ENCODE measurements at places on chromosomes 2 and 18.

DNA sequence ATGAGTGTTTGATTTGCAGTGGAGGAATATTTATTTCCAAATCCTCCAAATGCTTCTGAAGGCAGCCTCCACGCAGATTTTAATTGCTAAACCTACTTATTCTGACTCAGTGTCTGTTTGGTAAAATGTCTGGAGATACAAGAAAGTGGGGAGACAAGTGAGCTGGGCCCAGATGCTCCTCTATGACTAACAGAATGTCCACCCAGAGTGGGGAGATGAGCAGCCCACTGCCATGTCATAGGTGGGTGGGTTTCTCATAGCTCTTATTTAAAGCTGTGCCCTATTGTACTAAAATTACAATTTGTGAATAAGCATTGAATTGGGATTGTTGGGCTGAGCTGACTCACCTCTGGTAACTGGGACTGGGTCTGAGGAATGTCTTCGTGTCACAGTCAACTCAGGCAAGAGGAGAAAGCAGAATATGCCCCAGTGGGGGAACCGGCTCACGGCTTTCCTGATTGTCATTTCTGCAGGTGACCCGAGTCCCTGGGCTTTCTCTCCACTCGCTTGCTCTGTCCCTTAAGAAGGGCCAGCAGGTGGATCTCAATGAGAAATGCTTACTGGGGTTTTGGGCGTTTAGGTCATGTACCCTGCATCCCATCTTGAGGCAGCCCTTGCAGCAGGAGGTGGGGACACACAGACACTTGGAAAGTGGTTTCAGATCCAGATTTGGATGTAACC, 116.3 kb upstream of the SPRED2 start:
- peak; percentile 10 for DNase-seq

GRCh38 chr18:10351219-10351818, 103.1 kb upstream of the APCDD1 start:
- peak; percentile 57 for DNase-seq

DNA sequence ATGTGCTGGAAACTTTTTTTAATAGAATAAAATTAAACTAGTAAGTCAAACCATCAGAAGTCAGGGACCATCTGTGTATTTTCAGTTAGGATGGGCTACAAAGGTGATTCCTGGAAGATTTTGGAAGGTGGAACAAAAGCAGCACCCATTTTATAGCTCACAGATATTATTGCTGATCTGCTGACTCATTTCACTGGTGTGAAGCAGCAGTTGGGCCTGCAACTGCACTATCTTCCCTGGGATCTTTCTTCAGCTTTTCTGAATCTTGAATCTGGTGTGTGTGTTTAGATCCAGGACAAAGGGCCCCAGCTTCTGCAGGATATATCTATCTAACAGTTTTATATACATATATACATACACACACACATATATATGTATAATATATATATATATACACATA, 35.6 kb upstream of the BCL11A start:
- DNase-seq, result no peak

GRCh38 chr18:4551001-4551360, 95.9 kb upstream of the DLGAP1 start:
- DNase-seq, result no peak

DNA sequence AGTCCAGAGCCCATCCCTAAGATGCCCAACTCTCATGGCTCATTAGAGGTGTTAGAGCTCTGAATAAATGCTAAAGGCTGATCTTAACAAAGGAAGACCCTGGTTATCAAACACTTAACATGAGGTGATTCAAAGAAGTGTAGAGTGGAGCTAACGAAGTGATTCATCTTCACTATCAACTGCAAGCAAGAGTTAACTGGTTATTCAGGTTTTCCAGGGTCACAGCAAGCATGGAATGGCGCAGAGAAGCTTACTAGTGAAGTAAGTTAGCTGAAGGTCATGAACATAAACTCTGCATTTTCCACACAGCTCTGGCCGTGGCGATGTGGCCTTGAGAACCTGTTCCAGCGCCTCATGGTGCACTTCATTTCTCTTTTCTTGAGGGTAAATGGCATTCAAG, 17.0 kb downstream of the RND3 start:
- no peak for DNase-seq

- DNase-seq, result no peak
Measured at GRCh38 chr2:14756122-14756541, 123.6 kb downstream of the LRATD1 start.

- no peak for DNase-seq
Measured at GRCh38 chr2:40740419-40740818, 288.5 kb upstream of the SLC8A1 start.

- DNase-seq, result no peak
Measured at GRCh38 chr2:174054926-174055325, 89.8 kb upstream of the SP3 start.

- DNase-seq, result peak; percentile 34
Measured at GRCh38 chr2:165698444-165698884, 95.6 kb downstream of the GALNT3 start.

- DNase-seq, result no peak
Measured at GRCh38 chr2:148103946-148104345, 83.1 kb downstream of the MBD5 start.

DNA sequence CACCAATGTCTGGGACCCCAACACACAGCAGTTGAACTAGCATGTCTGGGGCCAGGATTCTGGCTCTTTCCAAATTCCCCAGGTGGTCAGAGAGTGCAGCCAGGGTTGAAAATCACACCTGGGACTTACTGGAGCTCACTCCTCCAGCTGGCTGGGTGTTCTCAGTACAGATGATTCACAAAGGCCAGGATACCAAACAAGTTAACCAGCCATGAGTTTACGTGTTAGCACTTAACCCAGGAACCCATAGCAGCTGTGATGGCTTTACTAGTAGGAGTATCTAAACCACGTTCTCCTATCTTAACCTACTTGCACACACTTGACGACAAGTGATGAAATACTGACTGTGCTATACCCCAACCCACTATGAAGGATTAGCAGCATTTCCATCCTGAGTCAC, 222.8 kb downstream of the FBXO15 start:
- DNase-seq, result peak; percentile 79

DNA sequence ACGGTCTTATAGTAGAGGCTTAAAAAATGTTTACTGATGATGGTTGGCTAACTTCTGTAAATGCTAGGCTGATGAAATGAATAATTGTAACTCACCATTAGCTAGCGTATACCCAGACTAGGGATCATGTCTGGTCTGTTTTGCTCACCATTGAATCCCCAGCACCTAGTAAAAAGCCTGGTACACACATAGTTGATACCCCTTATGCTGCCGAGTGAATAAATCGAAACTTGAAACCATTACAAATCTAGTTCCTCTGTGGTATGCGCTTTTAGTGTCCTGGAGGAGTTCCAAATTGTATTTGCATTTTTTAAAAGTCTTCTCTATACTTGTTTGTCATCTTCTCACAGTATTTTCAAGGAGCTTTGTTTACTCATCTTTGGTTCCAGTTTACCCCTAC, 1.3 kb downstream of the TAF1B start:
- DNase-seq, result peak; percentile 51

- DNase-seq, result no peak
Measured at GRCh38 chr2:193774166-193774565, 1579.4 kb upstream of the TMEFF2 start.

DNA sequence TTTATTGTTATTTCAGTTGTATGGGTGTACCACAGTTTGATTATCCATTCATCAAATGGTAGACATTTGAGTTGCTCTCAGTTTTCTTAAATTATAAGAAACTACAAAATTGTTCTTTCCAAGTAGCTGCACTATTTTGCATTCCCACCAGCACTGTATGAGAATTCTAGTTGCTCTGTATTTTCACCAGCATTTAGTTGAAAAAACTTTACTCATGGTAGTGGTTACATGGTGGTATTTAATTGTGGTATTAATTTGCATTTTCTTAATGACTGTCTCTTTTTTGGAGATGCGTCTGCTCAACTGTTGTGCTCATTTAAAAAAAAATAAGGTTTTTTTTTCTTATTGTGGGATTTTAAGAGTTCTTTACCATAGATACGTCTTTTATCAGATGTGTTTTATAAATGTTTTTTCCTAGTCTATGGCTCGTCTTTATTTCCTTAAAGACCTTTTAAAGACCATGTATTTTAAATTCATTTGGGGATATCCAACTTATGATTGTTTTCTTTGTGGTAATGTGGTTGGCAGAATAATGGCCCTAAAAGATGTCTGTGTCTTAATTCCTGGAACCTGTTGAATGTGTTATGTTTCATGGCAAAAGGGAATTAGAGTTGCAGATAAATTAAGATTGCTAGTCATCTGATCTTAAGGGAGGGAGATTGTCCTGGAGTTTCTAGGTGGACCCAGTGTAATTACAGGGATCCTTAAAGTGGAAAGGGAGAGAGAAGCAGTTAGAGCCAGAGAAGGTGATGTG, 37.4 kb downstream of the UBE2F start:
- DNase-seq, result no peak

DNA sequence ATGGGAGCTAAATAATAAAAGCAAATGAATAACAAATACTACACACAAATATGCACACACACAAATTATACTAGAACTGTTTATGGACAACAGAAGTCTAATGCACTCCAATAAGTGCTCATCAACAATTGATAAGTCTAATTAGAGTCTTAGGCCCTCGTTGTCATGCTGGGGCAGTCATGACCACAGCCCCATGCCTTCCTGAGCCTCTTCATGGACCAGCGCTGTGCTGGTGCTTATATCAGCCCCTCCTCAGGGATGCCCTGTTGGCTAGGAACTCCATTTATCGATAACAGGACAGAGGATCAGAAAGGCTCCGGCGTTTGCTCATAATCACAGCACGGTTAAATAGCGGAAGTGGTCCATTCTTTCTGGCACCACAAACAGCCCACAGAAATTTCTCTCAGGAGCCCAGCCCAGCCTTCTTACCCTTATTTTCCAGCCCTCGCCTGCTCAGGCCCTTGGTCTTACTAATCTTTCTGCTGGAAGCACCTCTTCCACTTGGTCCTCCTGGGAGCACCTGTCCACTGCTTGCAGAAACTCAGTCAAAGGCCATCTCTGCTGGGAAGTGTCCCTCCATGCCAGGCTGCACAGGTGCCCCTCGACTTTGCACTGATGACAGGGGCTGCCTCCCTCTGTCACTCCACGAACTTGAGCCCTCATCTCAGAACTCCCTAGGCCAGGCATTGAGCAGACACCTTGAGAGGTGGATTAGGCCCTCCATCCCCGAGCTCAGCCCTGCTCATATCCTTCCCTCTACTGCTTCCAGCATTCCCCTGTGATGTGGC, 500.2 kb upstream of the HS6ST1 start:
- no peak for DNase-seq

- no peak for DNase-seq
Measured at GRCh38 chr2:54897420-54898310, 152.6 kb downstream of the RTN4 start.

GRCh38 chr2:73112026-73112912, 479 bp downstream of the RAB11FIP5 start:
- DNase-seq, result peak; percentile 40

DNA sequence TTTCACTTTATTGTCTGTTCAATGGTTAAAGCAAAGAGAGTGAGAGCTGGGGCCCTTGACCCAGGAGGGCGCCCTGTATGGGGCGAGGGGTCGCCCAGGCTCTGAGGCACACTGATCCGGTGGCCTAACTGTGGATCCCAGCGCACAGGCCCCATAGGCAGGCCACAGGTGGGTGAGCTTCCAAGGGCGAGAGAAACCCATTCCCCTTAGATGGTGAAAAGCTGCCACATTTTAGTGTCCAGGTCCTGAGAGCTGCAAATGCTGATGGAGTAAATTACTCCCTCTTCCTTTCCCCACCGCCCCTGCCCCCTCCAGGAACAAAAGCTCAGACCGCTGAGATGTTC, 5.9 kb upstream of the DLX2 start:
- no peak for DNase-seq

DNA sequence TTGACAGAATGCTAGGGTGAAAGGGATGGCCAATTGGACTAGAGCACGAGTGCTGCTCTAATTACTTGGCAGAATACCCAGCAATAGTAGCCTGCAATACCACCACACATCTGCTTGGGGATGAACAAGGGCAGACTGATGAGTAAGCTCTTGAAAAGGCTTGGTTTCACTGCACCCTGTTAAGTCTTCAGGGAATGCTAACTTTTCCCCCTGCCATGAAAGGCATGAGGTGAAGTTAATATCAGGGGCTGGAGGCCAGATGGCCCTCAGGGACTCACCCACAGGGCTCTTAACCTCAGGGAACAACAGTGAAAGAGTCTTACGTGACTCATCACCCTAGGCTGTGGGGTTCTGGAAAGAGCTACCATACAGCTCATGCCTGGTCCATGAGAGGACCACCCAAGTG, 51.7 kb upstream of the MYL1 start:
- no peak for DNase-seq

DNA sequence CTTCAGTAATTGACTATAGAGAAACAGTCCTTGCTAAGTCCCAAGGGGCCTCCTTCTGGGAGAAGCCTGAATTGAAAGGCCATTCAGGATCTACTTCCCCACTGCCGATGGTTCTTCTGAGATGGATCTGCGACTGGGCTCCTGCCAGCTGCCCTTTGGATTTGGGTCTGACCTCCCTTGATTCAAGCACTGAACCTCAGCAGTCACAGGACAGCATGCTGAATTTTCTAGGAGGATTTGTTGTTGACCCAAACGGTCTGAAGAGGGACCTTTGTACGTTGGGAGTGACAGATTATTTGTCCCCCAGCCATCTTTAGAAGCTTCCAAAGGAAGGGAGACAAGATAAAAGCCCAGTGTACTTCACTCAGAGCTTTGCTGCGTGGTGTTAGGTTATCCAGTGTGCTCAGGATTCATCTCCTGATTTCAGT, 67.1 kb downstream of the NXPH2 start:
- DNase-seq, result no peak

DNA sequence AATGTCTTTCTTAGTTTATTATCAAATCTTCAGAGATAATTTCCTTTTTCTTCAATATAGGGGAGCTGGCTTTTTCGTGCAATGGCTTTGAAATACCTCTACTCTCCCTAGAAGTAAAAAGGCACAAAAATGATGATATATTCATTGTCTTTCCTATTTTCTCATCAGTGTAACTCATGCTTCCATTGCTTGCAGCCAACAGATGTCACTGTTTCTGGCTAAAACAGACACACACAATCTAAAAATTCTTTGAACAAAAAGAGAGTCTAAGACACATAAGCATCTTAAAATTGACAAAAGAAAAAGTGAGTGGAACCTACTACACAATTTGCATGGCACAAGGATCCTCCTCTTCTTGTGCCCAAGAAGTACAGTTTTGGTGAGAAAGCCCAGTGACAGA, 448.7 kb upstream of the VRK2 start:
- no peak for DNase-seq

- no peak for DNase-seq
Measured at GRCh38 chr2:118423776-118424175, 335.5 kb downstream of the INSIG2 start.

DNA sequence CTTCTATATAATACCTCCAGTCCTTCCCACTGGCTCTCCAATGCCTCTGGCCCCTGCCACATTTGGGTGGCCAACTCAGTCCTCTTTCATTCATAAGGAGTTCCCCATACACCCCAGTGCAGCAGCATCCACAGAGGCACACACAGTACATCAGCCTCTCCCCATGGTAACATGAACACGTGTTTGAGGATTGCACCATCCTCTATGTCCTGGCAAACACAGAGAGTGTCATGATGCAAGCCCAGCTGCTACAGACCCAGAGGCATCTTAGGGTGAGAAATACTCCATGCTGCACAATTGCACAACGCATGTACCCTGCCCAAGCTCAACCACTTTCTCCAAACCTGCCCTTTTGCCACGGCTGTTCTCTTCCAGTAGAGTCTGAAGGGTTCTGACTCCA, 11.5 kb downstream of the IGFBP5 start:
- peak; percentile 93 for DNase-seq
